ENCODE measurements at places on chromosomes 6 and 20.

GRCh38 chr6:84074988-84075781 is 41.6 kb downstream of the MRAP2 start:
- no peak for DNase-seq

GRCh38 chr6:70954750-70955149 is 2.1 kb downstream of the B3GAT2 start:
- no peak for DNase-seq

DNA sequence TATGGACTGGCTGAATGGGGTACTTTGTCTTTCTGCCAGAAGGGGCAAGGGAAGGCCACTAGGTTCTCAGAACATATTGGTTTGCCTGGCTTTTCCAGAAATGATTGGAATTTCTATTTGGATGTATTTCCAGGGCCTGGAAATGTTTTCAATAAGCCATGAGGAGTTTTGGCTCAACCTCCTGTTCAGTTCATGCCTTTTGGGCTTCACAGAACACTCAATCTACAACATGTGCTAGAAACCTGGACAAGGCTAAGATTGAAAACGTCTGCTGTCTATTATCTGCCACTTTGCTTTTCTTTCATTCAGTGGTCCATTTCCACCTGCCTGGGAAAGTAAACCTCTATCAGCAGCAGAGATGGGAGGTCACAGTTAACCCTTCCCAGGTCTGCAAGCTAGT is 793.4 kb downstream of the TENT5A start:
- no peak for DNase-seq

GRCh38 chr6:108884211-108885059 is 36.2 kb downstream of the ARMC2 start:
- no peak for DNase-seq

Measured in NCI-H1417 treated with DMSO at 0.1 percent for 48 hours (cell line).